ENCODE measurements at places on chromosomes 1 and 21.

DNA sequence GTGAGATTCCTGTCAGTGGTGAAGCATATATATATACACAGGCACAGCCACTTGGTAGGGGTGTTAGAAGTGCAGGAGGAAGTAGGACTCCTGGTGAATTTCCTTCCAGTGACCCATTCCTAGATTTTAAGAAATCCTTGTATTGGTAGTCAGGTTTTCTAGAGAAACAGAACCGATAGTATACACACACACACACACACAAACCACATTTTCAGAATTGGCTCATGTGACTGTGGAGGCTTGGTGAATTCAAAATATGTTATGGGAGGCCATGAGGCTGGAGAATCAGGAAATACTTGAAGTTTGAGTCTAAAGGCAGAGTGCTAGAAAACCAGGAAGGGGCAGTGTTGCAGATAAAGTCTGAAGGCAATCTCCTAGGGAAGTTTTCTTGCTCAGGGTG is 114.2 kb downstream of the FCRL5 start:
- DNase-seq, result no peak

DNA sequence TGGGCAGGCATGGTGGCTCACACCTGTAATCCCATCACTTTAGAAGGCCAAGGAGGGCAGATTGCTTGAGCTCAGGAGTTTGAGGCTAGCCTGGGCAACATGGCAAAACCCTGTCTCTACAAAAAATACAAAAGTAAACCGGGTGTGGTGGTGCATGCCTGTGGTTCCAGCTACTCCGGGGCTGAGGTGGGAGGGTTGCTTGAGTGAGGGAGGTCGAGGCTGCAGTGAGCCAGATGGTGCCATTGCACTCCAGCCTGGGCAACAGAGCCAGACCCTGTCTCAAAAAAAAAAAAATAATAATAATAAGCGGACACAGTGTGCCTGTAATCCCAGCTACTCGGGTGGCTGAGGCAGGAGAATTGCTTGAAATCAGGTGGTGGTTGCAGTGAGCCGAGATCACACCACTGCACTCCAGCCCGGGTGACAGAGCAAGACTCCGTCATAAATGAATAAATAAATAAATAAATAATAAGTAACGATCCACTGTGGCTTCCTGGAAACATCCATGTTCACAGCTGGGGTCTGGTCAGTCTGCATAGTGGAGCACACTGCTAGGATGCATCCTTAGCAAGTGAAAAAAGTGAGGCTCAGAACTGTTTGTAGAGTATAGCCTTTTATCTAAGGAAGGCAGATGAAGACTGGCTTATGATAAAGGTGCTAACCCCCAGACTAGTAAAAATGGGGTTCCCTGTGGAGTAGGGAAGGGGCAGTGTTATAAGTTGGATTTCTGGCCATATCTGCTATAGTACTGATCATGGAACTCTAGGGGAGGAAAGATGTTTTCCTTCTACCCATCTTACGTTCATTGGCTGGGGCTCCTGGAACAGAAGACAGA is 15.7 kb downstream of the PKNOX1 start:
- DNase-seq, result no peak

GRCh38 chr1:33031506-33031905 is 5.2 kb downstream of the AK2 start:
- no peak for DNase-seq

GRCh38 chr21:24903994-24904635 is 703.2 kb downstream of the MRPL39 start:
- DNase-seq, result no peak

- no peak for DNase-seq
These were observed 7.8 kb downstream of the GNPAT start for GRCh38 chr1:231248778-231249177.

- DNase-seq, result no peak
These were observed 228.3 kb downstream of the FMN2 start for GRCh38 chr1:240319998-240320397.

GRCh38 chr1:21278860-21279845 is 11.1 kb downstream of the ECE1 start:
- no peak for DNase-seq

GRCh38 chr1:149977345-149977744 is 33.2 kb downstream of the OTUD7B start:
- no peak for DNase-seq

DNA sequence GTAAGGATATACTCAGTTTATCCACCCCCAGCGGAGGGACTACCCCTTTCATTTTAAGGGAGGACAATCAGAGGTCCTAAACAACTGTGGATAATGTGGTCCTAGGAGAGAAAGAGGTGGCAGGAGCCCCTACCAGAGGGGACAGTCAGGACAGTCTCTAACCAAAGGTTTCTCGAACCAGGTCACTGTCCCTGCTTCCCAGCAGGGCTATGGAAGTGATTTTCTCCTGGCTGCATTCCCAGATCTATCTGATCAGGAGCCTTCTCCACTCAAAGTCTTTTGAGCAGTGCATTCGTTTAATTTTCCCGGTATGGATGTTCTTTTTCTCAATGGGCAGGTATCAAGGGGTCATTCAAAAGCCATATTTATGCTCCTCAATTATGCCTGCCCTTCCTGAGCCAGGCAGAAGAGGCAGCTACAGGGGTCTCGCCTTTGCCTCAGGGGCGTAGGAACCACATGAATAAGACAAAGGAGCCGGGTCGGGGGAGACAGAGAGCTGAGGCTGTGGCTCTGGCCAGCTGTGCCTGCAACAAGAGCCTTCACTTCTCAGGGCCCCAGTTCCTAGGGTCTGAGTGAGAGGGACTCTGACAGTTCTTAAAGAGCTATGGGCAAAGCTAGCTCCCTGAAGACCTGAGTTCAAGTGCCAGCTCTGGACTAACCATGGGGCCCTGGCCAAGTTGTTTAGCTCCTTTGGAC is 62.5 kb upstream of the DMRTB1 start:
- no peak for DNase-seq

All from activated T-cell treated with anti-CD3 and anti-CD28 coated beads for 24 hours (primary cell).